ENCODE measurements at places on chromosomes 2 and 18.

GRCh38 chr2:220961143-220961860 lies 610.8 kb downstream of the EPHA4 start:
- no peak for DNase-seq

GRCh38 chr2:162029287-162029901 lies 44.6 kb downstream of the DPP4 start:
- no peak for DNase-seq

DNA sequence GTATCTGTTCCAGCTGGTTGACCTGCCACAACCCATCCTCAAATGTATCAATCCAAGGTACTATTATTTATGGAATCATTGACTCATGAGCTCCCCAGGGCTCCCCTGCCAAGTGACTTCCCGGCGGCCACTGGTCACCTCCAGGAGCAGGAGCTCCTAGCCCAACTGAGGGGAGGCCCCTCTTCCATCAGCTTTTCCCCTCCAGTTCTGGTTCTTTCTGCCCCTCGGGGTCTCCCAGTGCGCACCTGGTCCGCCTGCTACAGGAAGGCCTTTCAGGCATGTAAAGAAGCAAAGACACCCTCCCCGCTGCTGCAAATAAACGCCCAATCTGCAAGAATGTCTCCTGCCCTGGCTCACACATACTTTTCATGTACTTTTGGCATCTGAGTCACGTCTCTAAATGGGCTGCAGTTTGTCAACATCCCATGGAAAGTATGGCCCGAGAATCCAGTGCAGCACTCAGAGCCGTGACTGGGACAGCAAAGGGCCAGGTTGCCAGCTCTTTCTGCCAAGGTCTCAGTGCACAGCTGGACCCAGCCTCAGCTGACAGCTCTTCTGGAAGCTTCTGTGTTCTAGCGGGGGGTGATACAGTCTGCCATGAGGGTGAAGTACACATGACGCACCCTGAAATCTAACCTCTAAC lies 41.4 kb downstream of the KLHL29 start:
- DNase-seq: no peak

DNA sequence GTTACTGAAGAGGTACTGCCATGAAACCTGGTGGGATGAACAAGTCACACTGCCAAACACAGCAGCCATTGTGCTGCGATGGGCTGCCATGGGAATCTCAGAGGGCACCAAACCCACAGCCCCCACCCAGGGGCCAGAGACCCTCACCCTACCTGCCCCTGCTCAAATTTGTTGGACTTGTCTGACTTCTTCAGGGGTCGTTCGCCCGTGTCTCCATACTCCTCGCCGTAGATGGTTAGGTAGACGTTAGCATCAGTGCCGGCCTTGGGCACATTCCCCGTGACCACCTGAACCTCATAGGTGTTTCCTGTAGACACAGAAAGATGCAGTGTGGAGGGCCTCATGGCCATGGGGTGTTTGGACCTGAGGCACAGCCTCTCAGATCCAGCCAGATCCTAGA lies 97.7 kb downstream of the LOXHD1 start:
- no peak for DNase-seq

GRCh38 chr2:211860224-211860623 lies 678.4 kb downstream of the ERBB4 start:
- DNase-seq: no peak

DNA sequence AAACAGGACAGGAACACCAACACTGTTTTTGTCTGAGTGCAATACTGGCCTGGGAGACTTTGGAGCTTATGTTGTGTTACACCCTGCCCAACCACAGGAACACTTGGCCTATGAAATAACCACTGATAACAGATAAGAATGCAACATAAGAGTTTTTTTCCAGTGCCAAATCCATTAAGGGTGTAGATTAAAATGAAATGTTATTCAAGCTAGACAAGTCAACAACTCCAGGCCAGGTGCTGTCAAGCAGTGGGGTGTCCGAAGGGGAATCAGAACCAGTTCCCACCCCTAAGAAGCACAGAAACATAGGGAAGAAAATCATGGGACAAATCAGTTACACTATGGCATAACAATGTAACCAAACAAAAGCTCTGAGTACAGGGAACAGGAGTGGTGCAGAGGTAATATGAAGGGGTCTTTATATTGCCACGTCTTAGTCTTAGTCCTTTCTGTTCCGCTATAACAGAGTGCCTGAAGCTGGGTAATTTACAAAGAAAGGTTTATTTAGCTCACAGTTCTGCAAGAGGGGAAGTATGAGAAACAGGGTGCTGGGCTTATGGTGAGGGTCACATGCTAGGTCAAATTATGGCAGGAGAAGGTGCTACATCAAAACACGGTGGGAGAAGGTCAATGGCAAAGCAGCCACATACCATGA lies 3.8 kb downstream of the AFG3L2 start:
- no peak for DNase-seq
